CD4-positive, CD25-positive, alpha-beta regulatory T cell (primary cell): ENCODE measurements at places on chromosomes 3 and 15. TPM values are rescaled to one million over a fixed set of nuclear protein-coding genes. Genes with fewer than 3 reads are reported as not detected.

NANOGP8 gene
- total RNA-seq: not detected

GRCh38 chr3:32791833-32792232 lies 26.0 kb upstream of the TRIM71 start:
- DNase-seq: no peak

DNA sequence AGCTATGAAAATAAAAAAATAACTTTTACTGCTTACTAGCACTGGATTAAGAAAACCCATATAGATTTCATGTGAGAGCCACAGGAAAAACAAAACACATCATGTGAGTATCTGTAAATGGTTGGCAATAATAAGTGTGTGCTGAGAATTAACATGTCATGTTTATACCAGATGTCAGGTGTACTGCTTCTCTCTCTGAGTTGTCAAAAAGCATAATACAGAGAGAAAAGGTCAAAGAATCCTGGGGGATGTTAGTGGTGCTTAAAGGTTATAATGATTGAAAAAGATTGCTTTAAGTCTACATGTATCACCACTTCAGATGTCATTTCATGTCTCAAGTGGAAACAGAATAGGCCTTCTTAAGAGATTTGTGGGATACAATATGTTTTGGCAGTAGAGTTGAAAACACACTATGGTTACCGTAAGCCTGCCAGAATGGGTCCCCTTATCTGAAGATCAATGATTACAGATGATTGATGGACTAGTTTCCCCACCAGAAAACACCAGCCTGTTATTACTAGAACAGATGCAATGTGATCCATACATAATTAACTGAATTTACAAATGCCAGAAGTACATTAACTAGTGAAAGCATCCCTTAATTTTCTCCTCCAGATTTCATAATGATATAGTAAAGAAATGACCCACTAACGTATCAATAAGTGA lies 204.1 kb downstream of the CNTN3 start:
- DNase-seq: no peak

SAMMSON gene
- not detected for total RNA-seq

DNA sequence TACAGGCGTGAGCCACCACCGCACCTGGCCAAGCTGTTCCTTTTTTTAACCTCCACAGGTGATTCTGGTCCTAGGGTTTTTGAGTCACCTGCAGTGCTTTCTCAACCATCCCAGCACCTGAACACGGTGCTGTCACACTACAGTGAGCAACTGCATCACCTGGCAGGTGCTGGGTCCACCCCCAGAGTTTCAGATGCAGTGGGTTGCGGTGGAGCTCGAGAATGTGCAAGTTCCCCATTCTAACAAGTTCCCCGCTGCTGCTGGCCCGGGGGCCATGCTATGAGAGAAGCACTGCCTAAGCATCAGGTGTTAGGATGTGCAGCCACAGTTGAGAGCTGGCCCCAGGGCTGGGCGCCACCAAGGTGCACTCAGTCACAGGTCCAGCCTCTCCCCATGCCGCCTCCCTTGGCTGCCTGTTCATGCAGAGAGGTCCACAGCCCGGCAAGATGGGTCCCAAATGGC lies 18.0 kb downstream of the ISG20 start:
- no peak for DNase-seq

- DNase-seq: no peak
Observed at GRCh38 chr3:54756330-54756731, 171.5 kb downstream of the LRTM1 start.

- peak; percentile 7 for DNase-seq
Observed at GRCh38 chr15:64430000-64430735, 30.2 kb upstream of the ZNF609 start.

GRCh38 chr15:33384307-33384706 lies 73.5 kb downstream of the RYR3 start:
- no peak for DNase-seq

DNA sequence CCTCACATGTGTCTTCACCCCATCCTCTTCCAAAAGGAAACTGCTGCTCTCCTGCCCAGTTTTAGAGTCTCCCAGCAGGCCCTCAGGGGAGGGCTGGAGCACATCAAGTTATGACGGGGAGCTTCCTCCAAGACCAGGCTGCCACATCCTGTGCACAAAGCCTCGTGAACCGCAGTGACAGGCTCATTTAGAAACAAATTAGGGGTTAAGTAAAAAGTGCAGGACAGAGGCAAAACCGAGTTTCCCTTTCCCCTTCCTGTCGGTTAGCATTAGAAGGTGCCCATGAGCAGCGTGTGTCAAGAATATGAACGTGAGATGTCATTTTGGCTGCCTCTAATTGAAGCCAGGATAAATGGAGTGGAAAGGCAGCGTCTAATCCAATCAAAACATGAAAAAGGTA lies 199.7 kb downstream of the ARRDC4 start:
- peak; percentile 77 for DNase-seq

DNA sequence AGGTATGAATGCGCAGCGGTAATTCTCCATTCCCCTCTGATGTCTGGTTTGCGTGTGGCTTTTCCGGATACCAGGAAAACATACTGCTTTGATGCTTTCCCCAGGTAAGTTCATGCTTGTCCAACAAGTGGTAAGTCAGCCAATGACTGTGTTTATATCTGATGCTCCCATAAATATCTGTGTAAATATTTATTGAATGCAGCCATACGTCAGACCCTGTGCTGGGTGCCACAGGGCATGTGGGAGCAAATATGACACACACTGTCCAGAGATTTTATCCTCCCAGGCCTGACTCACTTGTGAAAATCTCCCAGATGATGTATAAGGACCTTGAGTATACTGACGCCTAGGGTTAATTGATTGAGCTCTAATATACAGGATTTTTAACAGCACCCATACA lies 29.6 kb upstream of the CEMIP start:
- no peak for DNase-seq

TEX55 gene
- not detected for total RNA-seq
